ENCODE measurements at places on chromosomes 7 and 10.

- no peak for DNase-seq
These were observed 104.0 kb downstream of the JCAD start for GRCh38 chr10:29955329-29955935.

DNA sequence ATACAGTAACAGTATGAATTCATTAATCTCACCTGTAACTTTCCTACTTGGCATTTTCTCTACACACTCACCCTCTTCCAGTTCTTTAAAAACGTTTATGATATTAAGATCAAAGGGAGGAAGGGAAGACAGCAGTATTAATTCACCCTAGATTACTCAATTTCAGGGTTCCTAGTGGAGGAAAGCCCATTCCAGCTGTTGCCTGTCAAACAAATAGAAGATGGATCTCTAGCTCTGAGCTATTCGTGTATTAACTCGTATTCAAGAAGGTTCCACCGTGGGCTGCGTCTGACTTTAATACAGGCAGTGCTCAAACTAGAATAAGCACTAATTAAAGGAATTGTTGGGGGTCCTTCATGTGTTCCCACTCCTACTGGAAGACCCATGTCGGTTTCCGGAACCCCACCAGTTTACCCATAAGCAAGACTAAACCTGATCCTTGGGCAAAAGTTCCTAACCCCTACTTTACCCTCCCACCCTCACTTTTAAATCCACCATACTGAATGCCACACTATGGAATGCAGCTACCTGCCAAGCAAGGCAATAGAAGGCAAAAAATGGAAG is 2.1 kb downstream of the NANOS1 start:
- no peak for DNase-seq

DNA sequence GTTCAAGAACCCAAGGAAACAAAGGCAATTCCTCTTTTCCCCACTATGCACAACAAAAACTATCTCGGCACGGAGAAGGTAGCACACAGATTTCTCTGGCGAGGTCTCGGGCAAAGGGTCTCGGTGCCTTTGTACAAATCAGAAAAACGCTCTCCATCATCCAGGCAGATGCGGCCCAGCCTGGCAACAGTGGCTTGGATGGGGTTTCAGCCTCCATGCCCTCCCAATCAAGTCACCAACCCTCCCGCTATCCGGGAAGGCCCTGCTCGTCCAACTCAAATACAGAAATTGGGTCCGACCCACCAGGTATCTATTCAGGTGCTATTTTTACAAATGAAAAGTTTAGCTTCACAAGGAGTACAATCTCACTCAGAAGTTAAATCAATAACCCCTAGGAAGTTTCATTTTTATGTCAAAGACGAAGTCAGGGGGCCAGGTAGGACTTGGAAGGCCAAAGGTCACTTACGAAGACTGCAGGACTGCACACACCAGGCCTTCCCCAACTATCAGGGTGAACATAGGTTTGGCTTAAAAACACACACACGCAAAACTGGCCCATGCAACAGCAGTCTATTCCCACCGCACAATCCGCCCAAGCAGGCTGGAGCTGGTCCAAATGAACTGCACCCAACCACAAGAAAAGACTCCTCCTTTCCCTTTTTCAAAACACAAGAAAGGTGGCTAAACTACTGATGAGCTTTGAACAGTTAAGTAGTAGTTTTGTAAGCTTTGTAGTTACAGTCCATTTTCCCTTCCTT is 43.0 kb downstream of the GNA12 start:
- no peak for DNase-seq

DNA sequence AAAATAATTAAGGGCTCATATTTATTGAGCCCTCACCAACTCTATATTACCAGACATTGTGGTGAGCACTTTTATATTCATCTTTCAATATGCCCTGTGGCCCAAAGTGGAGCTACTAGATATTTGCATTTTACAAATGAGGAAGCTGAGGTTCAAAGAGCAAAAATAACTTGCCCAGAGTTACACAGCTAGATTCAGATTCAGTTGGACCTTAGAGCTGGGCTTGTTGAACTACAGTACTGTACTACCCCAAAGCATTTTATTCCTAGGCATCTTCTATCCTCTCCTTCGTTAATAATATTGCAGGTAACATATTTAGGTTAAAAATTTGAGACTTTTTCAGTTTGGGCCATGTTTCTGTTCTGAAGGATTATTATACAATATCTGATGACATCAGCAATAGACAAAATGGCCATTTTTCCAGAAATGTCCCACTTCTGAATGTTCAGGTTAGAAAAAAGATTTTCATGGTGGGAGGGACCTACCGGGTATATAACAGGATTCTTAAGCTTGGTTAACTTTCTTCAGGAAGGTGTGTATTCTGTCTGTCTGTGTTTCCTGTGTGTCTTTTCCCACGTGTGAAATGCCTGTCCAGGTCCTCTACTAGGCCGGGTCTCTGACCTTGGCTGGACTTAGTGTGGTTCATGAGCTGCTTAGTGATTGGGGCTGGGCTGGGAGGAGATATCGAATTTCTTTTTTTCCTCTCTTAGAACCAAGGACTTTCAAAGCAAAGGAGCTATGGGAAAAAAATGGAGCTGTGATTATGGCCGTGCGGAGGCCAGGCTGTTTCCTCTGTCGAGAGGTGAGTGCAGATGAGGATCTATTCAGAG is 13.6 kb downstream of the PRXL2A start:
- DNase-seq, result no peak

All from stimulated activated CD8-positive, alpha-beta memory T cell treated with anti-CD3 and anti-CD28 coated beads, Interleukin-2, amount 100 ng/mL, for 1 hour (primary cell).